ENCODE measurements at places on chromosomes 1 and 21.
A peak's percentile ranks its signal among the peaks of the same experiment; 100 is the strongest.

DNA sequence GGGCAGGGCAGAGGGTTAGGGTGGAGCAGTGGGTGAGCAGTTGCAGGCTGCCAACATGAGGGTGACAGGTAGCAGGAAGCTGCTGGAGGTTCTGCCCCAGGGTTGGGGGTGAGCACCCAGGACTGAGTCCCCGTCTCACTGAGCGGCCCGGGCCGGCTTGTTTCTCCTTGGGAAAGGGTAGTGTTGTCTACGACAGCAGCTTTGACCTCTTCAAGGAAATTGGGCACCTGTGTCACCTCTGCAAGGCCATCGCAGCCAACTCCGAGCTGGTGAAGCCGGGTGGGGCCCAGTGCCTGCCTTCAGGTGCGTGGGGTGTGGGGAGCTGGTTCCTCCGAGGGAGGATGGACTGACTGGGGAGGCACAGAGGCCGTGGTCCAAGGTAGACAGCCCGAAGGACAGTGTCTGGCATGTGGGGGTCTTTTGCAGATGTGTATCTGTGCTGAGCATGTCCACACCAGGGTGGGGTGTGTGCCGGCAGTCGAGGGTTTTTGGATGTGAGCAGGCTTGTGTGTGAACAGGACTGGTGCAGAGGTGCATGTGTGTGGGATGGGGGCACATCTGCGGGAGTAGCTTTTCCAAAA lies 51.9 kb downstream of the DISP3 start:
- no peak for DNase-seq

- no peak for DNase-seq
These were observed 18.9 kb downstream of the CLEC20A start for GRCh38 chr1:178477841-178478240.

GRCh38 chr1:3393987-3394920 lies 60.2 kb upstream of the ARHGEF16 start:
- no peak for DNase-seq

DNA sequence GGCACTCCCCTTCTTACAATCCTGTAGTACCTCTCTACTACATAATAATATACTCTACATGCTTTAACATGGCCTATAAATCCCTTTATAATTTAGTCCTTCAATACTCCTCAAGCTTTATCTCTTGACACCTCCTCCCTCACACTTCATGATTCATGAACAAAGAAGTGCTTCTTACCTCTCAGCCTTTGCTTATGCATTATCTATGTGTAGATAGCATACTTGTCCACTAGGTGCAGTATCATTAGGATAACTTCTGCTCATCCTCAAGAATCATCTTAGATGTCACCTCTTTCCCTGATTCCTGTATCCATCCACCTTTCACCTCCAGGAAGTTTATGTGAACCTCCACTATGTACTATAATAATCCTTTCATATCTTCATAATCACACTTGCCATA lies 74.4 kb downstream of the COL24A1 start:
- DNase-seq = no peak

GRCh38 chr1:96865731-96866685 lies 144.4 kb downstream of the PTBP2 start:
- DNase-seq = peak; percentile 100

DNA sequence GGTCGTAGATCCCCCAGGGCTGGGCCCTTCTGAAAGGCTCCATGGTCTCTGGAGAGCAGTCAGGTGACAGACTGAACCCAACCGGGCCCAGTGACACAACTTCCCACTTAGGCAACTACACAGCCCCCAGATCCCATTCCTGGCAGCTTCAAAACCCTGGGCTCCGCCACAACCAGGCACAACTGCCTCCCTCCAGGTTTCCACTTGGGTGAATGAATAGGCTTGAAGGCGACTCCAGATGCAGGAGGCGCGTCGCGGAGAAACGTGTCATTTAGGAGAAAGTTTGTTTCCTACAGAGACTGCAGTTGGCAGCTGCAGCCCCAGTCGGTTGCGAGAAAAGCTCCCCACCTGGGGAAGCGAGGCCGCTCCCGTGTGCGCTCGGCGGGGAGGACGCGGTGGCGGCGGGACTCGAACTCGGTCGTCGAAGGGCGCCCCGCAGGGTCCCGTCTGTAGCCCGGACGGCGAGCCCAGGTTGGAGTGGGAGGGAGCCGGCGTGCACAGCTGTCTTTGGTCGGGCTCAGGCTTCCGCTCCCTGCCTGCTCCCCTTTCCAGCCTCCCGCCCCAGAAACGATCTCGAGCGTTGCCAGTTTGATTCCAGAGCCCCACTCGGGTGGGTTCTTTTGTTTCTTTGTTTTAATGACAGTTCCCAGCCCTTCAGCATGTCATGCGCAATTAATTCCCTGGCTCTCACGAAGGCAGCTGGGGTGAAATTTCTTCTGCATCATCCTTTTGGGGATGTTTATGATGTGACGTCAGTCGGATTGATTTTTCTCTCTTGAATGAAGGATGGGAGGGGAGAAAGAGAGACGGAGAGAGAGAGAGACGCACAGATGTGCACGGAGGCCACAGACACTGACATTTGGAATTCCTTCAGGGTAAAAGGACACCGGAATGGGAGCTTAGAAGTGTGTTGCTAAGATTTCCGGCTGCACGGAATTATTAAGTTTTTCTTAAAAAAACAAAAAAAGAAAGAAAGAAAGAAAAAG lies 862 bp upstream of the SGIP1 start:
- peak; percentile 93 for DNase-seq
